Neural crest cell (in vitro differentiated cells): ENCODE measurements at places on chromosomes 1 and 21.

DNA sequence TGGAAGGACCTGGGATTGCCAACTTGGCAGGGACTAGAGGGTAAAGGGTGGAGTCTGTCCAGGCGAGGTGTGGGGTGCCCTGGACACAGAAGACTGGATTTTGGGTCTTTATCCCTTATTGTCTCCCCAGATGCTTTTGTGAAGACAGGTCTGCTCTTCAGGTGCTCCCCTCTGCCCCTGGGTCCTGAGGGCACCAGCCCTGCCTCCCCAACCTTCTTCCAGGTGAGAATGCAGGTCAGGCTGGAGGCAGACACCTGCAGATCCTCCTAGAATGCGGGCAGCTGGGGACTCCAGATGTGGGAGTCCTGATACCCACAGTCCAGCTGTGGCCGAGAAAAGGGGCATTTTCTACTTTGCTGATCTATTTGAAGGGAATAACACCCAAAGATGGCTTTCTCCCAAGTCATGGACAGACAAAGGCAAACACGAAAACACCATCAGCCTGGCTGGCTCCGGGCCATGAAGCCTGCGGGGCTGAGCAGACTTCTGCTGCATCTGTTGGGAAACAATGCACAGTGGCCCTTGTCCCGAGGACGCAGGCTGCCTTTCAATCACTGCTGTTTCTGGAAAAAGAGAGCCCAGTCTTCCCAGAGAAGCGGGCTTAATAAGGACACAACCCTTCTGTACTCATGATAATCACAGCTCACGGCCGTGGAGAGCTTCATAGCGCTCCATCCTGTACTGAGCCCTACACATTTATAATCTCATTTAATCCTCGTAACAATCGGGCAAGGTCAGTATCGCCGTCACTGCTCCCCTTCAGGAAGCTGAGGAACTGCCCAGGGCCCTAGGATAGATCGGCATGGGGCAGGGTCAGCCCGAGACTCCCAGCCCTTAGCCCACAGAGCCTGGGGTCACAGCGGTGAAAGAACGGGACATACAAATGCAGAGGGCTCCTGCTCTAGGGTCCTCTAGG, 62.0 kb upstream of the ABCG1 start:
- peak; percentile 36 for DNase-seq

- DNase-seq: no peak
Observed at GRCh38 chr21:33951276-33952178, 35.9 kb upstream of the ATP5PO start.

DNA sequence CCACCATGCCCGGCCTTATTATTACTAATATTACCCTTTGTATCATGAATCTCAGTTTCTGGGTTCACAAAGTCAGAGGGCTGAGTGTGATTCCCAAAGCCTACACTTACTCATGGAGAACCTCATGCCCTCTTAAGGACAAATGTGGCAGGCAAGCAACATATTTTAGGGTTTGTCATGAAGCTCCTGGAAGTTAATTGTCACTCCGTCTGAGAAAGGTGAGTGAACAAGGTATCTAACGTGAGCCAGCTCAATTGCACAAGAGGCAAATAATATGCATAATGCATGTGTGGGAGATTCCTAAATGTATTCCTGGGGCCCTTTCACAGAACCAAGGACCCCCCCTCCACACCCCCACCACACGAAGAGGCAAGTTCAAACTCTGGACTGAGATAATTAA, 10.1 kb upstream of the TIAM1 start:
- DNase-seq: no peak

DNA sequence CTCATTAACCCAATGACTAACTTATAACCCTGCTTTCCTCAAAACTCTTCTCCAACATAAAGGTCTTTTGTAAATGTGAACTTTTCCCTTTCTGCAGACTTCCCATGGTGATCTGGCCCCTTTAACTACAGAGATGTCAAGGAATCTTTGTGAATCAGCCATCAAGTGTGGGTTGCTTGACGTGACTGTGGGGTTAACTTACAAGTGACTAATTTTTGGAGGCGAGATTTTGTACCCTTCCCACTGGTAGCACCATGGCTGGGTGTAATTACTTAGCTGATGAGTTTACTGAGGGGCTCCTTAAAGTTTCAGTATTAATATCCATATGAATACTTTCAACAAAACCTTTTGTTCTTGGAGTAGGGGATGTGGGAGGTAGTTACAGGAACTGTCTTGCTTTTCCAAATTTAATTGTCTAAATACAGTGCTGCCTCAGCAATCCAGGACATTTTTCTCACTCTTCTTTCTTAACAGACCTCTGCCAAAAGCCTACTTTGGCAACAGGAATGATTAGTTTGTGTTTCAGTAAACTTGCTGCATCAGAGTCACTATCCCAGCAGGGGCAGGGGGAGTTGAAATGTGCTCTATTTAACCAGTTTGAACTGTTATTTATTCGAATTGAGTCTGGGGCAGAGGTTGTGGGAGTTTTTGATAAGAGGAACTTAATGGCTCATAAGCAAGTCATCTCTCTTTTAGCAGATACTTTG, 217.3 kb upstream of the FGGY start:
- no peak for DNase-seq

DNA sequence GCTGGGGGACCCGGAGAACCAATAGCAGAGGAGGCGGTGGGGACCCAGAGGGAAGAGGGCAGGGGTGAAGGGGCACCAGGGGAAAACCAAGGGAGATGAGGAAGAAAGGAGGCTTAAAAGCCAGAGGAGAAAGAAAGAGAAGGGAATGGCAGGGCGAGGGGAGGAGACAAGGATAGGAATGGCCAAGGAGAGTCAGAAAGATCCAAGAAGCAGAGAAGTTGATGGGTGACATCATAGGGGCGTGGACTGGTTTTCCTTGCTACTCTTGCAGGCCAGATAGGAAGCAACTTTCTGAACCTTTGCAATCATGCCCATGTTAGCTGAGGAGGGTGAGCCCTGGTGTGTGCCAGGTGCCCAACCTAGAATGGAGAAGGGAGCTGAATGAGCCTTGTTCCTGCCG, 5.4 kb downstream of the NPR1 start:
- DNase-seq: no peak

GRCh38 chr1:219427989-219428388, 184.9 kb downstream of the ZC3H11B start:
- no peak for DNase-seq

DNA sequence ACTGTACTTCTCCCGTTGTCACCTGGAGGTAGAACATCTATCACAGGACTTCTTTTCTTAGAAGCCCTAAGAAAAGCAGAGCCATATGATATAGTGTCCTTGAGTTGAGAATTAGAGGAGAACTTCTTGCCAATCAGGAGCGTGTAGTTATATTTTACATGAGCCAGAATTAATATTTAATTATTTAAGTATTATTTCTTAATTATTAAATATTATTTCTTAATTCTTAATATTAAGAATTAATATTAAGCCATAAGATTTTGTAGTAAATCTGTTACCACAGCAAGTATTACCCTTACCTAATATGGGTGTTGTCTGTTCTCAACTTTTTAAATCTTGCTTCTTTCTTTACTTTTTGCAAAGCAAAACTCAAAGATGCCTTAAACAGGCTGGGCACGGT, 10.2 kb upstream of the APCS start:
- no peak for DNase-seq

DNA sequence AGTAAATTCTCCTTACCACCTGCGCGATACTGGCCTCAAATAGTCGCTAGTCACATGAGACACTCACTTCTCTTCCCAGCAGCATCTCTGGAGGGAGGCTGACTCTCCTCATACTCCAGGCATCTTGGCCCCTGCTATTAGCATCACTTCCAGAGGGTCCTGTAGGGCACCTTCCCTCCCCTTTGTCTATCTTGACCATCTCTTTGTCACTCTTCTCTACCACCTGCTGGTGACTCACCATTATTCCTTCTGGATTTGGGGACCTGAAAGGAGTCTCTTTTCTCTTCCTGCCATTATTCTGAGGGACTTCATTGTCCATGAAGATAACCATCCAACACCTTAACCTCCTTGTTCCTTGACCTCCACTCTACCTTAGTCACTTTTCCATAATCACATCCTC, 31.7 kb upstream of the GPR37L1 start:
- DNase-seq: no peak

DNA sequence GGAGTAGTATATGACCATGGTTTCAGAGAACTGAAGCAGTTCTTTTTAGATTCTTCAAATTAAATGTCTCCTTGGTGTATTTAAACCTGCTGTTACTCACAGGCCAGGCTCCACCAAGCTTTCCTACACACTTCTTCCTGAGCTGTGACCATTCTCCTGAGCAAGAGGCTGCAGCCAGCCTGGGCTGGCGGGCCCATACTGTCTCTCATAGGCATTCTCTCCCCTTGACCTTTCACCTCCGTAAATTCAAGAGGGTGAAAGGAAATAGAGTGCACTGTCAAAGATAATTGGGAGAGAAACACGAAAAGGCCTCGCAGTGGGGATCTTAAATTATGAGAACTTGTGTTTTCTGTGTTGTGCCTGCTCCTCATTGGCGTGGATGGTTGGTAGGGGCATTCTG, 2.3 kb downstream of the ARF1 start:
- DNase-seq: no peak

DNA sequence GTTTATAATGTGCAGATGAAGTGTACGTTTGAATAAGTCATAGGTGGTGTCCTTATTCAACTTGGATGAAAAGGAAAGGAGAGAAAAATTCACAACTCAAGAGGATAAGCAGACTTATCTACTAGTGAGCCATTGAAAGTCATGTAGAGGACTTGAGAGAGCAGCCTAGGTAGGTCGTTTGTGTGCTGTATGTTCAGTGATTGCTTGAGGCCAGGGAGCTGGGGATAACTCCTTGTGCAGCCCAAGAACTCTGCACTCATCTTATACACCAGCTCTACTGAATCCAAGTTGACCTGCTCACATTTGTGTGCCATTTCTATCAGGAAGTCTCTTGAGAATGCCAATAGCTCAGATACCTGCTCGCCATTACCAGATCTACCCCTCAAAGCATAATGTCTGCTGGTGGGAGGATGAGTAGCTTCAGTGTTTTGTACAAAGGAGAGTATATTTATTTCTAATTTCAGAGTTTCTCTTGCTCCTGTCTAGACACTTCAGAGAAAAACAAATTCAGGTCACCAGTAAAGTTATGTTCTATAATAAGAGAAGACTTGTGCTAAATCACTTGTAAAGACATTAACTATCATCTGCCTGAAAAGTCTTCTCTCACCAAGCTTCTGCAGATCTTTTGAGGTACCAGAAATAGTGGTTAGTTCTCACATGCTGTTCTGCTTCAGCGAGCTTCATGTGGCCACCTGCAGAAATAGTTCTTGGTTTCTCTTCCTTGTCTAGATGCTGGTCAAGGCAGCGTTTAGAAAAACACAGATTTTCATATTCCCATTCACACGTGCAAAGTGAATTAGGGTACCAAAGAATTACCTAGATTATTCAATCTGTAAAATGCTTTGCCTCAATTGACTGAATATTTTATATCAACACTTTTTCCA, 10.8 kb downstream of the S1PR1 start:
- DNase-seq: no peak

DNA sequence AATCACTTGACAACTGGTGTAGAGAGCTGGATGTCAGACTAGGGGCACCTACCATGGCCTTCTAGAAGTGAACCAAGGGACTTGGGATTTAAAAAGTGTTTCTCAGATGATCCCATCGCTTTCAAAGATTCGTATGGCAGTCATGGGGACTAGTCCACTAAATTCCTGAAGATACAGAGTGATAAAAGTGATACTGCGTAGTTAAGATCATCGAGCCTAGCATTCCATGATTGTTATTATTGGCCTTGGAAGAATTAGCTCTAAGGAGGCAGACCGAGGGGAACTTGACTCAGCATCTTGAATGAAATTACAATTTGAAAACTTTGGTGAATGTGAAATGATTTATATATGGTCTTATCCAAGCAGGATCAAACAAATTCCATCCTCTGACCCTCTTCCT, 1.3 kb upstream of the CHIA start:
- DNase-seq: no peak

- DNase-seq: no peak
Observed at GRCh38 chr1:218383051-218383450, 37.9 kb downstream of the TGFB2 start.

GRCh38 chr1:229138058-229138457, 132.9 kb upstream of the RAB4A start:
- no peak for DNase-seq

GRCh38 chr1:2477791-2478499, 1.9 kb downstream of the PLCH2 start:
- DNase-seq: no peak

GRCh38 chr1:183634429-183635065, 1.0 kb downstream of the ARPC5 start:
- DNase-seq: no peak

GRCh38 chr21:37532868-37533780, 166.6 kb downstream of the DYRK1A start:
- no peak for DNase-seq

- no peak for DNase-seq
Observed at GRCh38 chr1:232306269-232306961, 323.5 kb downstream of the SIPA1L2 start.

DNA sequence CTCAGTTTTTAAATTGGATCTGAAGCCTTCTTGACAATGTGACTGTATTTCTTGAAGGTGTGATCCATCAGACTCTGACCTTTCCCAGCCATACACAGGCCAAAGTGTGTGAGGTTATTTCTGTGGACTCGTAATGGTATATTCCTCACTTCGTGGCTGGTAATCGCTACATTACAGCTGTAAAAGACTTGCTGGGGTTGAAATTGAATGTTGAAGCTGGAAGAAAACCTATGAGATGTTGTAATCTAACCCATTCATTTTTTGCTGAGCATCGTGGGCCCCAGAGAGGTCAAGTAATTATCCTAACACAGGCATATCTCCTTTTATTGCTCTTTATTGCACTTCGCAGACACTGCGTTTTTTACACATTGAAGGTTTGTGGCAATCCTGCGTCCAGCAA, 405.6 kb upstream of the ZP4 start:
- DNase-seq: no peak

- DNase-seq: no peak
Observed at GRCh38 chr1:161115132-161115711, 2.6 kb downstream of the PFDN2 start.

GRCh38 chr1:7220007-7220406, 434.8 kb downstream of the CAMTA1 start:
- no peak for DNase-seq

- DNase-seq: no peak
Observed at GRCh38 chr1:5725406-5725805, 266.8 kb downstream of the NPHP4 start.

DNA sequence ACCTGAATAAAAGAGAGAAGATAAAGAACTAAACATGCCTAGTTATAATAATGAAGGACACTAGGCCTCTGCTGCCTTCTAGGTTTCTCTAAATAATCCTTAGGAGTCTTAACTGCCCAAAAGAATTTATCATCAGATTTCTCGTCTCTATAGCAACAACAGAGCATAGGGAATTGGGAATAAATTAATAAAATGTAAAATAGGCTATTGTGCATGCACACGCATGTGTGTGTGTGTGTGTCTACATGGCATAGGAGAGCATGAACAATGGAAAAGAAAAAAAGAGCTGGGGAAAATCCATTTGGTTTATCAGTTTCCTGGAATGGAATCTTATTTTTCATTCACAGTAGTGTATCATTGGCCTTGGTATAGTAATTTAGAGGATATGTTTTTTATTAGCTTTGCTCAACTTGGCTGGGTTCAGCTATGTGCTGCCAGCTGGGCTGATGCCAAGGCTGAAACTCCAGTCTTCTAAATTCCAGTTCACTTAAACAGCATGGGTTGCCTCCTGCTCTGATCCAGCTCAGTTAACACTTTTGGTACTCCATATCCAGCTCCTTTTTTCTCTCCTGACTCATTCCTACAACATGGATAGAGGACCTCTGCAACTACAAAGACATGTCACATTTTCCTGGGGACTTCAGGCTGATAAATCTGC, 80.6 kb upstream of the SLFNL1 start:
- DNase-seq: no peak
